ENCODE measurements at places on chromosomes 11 and 22. TPM values are rescaled to one million over a fixed set of nuclear protein-coding genes. Genes with fewer than 3 reads are reported as not detected.
A peak's percentile ranks its signal among the peaks of the same experiment; 100 is the strongest.

Gene ENTHD1
- not detected for polyA plus RNA-seq

Gene WEE1
- polyA plus RNA-seq: 31.3 TPM

Gene FADS2
- 130 TPM for polyA plus RNA-seq

Gene OR5F1
- not detected for polyA plus RNA-seq

Gene MRPL21
- 52.2 TPM for polyA plus RNA-seq

Gene DEFB108B
- not detected for polyA plus RNA-seq

Gene NLRP14
- 0.07 TPM for polyA plus RNA-seq

GRCh38 chr22:24442352-24442744 lies 14.9 kb downstream of the ADORA2A start:
- no peak for DNase-seq

- no peak for DNase-seq
Measured at GRCh38 chr11:71148716-71149115, 103.7 kb downstream of the SHANK2 start.

- peak; percentile 39 for DNase-seq
Measured at GRCh38 chr11:56876621-56877275, 112.0 kb upstream of the OR5AK2 start.

DNA sequence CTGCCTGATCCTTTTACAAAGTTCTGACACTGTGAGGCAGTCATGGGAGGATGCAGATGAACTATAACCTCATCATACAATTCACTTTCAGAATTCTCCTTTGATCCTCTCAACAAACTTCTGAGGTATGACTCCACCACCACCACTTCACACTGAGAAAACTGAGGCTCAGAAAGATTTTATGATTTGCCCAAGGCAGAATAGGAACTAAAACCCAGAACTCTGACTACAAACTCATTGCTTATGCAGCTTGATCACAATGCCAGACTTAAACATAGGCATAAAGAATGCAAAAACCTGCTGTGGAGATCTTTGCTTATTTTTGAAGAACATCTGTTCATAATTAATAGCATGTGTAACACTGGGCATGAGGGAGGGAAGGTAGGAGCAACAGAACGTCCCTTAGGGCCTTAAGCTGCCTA lies 20.4 kb downstream of the FAM168A start:
- peak; percentile 15 for DNase-seq

GRCh38 chr11:1642288-1643145 lies 12.9 kb downstream of the KRTAP5-5 start:
- no peak for DNase-seq

GRCh38 chr11:795634-796564 lies 2.2 kb downstream of the SLC25A22 start:
- peak; percentile 88 for DNase-seq

GRCh38 chr22:48895831-48896765 lies 931.6 kb downstream of the BRD1 start:
- DNase-seq: no peak

DNA sequence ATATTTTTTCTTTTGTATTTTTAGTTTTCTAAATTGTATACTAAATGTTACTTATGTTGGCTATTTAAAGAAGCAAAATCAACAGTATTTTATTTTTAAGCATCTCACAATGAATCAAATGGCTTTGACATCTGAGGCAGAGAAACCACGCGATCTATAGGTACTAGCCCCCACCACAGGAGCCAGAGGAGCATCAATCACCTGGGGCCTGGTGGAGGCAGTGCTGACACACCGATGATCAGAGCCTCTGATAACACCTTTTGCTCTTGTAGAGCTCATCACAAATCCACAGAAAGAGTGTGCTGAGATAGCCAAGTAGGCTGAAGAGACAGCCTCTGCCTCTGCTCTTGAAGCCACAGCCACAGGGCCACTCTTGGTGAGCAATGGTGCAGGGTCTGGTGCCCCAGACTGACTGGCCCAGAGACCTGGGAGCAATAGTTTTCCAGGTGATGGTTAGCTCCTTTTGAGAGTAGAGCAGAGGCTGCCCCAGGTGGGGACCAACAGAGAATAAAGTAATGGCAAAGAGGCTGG lies 25.2 kb downstream of the HIRA start:
- no peak for DNase-seq

GRCh38 chr22:41713004-41713403 lies 13.7 kb downstream of the MEI1 start:
- DNase-seq: no peak

- DNase-seq: peak; percentile 92
Measured at GRCh38 chr11:1877211-1878136, 14.2 kb downstream of the PRR33 start.

DNA sequence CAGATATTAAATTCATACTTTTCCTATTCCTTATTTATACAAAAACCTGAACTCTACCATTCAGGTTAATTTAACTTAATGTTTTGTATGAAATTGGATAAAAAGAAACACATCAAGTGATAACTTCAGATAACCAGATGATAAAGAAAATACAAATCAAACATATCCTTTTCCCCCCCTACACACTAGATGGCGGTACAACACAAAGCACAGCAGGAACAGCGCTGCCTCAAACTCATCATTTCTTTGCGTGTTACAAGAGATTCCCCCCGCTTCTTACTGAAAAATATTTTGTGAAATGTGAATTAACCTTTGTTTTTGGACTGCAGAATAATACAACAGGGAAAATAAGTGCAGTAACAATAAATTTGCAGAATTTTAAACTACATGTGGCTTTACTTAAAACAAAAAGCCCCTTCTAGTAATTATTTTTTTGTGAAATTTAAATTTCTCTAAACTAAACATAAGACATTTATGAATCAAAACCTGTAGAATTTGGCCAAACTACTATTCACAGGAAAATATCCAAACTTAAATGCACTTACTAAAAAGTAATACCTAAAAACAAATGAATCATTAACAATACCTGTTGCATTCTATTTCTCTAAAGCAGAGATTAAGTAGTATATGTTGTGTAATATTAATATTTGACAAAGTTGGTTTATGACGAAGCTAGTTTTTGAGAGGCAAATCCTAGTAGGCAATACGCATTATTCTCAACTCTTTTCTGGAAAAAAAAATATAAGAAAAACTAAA lies 74.4 kb downstream of the ARHGAP32 start:
- DNase-seq: peak; percentile 77

DNA sequence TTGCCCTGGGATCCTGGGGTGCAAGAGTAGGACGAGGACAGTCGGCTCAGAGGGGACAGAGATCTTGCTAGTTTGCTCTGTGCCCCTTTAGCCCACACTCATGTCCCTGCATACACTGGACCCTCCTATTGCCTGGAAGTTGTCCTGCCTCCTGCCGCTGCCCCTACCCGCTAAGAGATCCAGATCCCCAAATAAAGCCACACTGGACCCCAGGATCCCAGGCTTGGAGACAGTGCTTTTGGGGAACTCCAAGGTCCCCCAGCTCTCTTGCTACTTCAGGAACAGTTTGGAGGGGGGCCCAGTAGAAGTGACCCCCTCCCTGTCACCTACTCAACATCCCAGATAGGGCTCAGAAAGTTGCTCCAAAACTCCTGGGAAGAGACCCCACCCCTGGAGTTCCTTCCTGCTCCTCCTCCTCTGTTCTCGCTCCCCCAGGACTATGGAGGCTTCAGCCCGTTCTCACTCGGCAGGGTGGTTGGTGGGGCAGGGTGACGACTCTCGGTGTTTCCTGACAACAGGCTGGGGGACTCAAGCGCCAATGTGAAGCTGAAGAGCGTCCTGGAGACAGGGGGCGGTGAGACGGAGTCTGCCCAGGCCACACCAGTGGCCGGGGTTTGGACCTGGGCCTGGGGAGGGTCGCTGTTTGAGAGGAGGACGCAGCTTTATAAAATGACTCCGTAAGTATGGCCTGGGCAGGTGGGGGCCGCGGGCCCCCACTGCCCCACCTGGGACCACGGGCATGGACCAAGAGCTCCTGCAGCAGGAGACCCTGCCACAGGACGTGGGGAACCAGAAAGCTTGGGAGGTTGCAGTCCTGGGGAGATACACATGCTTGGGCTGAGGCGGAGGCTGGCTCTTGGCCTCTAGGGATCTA lies 19.2 kb upstream of the TUB start:
- no peak for DNase-seq

DNA sequence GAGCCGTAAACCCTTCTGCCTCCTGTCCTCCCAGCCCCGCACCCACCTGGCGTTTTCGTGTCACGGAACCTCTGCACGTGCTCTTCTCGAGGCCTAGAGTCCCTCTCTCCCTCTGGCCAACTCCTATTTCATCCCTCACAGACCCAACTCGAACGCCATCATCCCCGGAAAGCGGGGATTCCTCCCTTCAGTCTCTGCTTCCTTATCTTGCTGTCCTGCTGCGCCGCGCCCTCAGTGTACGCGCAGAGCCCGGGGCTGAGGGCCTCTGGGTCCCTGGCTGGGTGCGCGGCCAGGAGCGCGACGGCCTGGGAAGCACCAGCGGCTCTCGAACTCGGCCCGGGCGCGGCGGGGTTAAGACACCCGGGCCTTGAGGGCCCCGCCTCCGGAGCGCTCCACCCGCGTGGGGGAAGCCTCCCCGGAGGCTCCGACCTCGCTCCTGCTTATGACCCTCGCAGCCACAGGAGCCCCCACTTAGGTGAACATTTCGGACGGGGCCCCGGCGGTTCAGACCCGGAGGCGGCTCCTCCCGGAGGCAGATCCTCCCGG lies 398 bp upstream of the ATG16L2 start:
- DNase-seq: no peak

- DNase-seq: no peak
Measured at GRCh38 chr22:50117168-50117762, 27.5 kb downstream of the MOV10L1 start.

DNA sequence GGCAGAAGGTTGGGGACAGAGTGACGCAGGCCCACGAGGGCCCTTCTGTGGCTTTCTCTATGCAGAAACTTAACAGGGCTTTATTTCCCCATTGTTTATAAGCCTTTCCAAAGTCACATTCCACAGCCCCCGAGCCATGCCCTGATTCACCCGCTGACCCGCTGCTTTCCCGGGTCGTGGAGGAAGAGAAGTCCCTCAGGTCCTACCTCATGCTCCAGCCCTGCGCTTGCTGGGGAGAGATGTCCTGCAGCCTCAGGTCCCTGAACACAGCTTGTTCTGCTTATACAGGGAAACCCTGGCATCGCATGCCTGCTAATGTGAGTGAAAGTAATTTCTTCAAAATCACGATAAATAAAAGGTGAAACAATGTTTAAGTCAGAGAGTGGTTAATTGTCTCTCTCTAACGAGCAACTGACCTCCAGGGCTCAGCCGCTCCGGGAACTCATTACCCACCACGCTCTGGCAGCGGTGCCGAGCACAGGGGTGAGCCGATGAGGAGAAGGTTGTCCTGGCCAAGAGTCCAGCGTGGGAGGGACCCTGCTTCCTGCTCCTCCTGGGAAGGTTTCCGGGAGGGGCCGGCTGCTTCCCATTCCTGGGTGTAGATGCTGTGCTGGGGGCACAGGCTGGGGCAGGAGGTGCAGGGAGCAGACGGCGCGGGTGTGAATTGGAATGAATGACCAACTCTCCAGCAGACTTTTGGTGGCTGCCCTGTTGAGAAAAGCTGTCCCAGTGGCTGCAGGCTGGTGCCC lies 595.2 kb downstream of the BRD1 start:
- no peak for DNase-seq

DNA sequence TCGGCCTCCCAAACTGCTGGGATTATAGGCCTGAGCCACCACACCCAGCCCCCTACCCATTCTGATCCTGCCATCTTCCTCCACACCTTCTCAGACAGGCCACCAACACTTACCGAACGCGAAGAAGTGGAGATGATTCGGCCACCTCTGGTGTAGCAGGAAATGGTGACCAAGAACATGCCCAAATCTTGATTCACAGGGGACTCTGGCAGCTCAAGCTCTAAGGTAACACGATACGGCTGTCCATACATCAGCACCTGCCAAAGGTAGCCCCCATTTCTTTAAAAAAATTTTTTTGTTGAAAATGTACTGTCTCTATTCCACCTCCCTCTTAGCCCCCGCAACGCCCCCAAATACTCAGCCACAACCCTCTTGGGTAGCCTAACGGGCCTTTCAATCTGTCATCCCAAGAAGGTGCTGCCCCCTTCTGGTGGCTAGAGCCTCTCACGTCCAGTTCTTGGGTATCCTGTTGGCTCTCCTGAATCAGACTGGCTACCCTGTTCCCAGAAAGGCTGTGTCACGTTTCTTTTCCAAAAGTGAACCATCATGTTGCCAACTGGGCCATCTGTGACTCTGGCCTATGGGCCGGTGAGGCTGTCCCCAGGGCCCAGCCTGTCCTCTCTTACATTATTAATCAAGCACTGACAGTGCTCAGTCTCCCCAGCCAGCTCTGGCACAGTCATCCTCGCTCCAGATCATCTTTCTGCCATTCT lies 5.3 kb upstream of the LRRN4CL start:
- DNase-seq: peak; percentile 89

- peak; percentile 18 for DNase-seq
Measured at GRCh38 chr11:100631316-100631715, 55.8 kb upstream of the ARHGAP42 start.

GRCh38 chr22:27381960-27382742 lies 419.4 kb downstream of the MN1 start:
- DNase-seq: no peak

DNA sequence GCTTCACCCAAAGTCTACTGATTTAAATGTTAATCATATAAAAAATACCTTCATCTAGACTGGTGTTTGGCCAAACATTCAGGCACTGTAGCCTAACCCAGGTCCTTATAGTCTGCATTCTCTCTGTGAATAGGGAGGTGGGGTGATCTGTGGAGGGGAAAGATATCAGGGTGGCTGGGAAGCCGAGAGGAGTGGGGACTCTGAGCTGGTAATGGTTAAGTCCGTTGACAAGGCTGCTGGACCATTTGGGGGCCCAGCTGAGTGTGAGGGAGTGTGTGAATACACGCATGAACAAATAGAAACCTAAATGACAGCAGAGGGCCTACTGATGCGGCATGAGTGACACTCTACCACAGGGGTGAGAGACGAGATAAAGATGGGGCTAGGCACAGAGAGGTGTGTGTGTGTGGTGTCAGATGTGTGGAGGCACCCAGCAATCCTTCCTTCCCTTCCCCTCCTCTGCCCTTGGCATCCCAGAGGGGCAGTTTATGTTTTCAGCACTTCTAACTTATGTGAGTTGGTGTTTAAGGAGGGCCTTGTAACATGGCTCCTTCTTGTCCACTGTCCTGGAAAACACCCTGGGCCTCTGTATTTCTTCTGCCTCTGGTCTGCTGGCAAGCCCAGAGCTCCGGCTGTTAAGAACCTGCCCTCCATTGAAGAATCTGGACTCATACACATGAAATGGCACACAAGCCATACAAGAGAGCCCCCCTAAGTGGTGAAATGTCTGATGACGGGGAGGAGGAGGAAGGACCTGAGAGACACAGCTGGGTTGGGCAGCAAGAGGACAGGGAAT lies 249.1 kb upstream of the TBCEL start:
- no peak for DNase-seq

- no peak for DNase-seq
Measured at GRCh38 chr11:63719001-63719400, 37.7 kb downstream of the RTN3 start.

- no peak for DNase-seq
Measured at GRCh38 chr11:46302866-46303265, 25.4 kb downstream of the CREB3L1 start.

All from muscle of leg (tissue), 16 donors.